Epithelial cell of prostate (primary cell): ENCODE measurements at places on chromosomes 2 and 18.

- DNase-seq, result no peak
These were observed 57.0 kb downstream of the CUL3 start for GRCh38 chr2:224528171-224528570.

DNA sequence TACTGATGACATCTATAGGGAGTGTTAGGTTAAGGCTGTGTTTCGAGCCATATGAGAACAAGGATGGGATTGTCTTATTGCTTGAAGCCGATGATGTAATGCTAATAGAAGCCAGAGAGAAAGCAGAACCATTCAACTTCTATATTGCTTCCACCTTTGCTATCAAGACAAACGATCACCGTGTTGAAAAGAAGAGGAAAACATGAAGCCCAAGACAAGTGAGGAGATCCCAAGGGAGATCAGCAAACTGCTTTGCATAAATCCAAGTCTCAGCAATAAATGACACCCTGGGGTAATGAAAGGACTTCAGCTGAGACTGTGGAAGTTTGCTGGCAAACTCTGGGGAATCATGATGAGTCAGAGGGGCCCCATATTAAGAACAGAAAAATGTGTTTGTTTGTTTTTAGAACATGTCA lies 206.2 kb downstream of the NCKAP5 start:
- DNase-seq, result peak; percentile 55

- no peak for DNase-seq
These were observed 1.9 kb downstream of the DNMT3A start for GRCh38 chr2:25339791-25340180.

- no peak for DNase-seq
These were observed 438.6 kb downstream of the DLGAP1 start for GRCh38 chr18:4016391-4017049.

DNA sequence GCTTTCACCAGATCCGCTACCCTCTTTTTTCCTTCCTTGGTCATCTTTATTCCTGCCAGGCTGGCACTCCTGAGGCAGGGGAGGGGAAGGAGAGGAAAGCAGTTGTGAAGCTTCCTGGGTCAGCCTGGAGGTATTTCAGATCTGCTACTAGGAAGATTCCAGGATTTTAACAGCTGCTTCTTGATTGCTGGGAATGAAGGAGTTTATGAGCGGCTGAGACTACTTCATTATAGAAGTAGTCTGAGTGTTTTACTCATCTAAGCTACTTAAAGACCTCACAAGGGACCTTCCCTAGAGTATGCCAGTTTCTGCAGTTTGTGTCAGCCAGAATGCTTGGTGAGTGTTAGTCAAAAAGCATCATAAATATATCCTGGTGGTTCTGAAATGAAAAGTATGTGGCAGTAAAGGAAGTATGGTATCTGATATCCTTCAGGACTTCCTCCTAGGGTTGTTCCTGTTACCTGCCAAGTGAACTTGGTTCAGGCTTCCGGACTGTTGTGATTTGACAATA lies 1.9 kb downstream of the TANC1 start:
- DNase-seq, result no peak

- no peak for DNase-seq
These were observed 197.4 kb downstream of the FBXO15 start for GRCh38 chr18:73950116-73950700.

- no peak for DNase-seq
These were observed 16.3 kb downstream of the MGAT5 start for GRCh38 chr2:134269972-134270735.

DNA sequence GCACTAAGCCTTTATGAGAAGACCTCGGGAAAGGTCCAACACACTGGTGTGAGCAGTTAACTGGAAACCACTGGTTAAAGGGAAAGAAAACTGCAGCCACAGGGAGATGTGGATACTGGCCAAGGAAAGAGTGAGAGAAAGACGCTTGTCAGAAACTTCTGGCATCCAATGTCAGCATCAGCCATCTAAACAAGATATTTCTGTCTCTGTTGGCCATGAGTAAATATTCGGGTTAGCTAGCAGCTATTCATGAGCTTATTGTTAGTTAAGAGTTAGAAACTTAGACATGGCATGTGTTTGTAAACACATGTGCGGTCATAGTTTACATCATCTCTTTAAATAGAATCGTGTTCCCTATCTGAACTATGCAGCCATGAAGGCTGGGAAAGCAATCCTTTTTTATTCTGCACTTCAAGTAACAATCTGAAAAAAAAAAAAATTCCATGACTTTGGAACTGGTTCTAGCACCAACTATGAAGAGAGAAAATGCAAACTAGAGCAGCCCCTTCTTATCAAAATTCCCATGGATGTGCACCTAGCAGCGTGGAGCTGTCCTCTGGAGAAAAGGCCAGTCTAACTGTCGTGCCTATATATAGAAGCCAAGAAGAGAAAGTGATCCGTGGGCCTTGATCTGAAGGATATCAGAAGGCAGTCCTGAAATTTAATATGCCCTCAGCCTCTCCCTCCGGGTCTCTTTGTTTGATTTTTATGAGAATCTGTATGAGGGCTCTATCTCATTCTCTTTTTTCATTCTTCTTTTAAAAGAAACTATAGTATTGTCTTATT lies 84.0 kb upstream of the RFX8 start:
- no peak for DNase-seq

DNA sequence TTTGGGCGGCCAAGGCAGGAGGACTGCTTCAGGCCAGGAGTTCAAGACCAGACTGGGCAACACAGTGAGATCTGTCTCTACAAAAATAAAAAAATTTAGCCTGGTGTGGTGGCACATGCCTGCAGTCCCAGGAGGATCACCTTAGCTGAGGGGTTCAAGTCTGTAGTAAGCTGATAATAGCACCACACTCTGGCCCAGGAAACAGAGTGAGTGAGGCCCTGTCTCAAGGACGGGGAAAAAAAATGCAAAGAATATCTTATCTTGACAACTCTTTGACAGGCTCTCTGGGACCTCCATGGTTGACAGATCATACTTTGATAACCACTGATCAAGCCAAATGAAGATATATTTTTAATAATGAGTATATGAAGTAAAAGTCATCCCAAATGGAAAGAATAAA lies 22.7 kb downstream of the USP34 start:
- DNase-seq, result no peak

- DNase-seq, result no peak
These were observed 5.3 kb upstream of the DLX1 start for GRCh38 chr2:172079838-172080640.

DNA sequence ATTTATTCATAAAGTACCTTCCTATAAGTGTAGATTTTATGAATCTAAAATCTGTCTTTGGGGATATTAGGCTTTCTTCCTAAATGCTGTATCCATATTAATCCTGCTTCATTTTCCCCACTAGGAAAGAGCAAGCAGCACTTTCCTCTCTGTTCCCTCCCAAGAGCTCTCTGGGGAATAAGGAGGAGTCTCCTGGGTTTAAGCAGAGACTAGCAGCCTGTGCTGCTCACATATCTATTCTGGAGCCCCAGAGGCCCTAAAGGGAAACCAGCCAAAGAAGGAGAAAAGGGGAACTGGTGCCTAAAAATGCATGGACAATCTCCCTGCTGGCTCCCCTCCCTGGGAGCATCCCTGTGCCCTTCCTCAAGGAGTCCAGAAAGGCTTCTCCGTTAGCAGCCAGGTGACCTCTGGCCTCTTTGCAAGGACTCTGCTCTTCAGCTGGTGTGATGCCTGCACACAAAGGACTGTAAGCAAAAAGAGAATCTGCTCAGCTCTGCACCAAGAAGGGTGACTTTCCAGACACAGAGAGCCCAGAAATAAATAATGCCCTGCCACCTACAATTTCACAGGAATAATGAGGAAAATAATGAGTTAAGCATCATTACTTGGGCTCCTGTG lies 270.6 kb downstream of the SS18 start:
- DNase-seq, result no peak

- DNase-seq, result no peak
These were observed 108.2 kb downstream of the RTP5 start for GRCh38 chr2:241977557-241978300.

- DNase-seq, result no peak
These were observed 418 bp downstream of the WDR75 start for GRCh38 chr2:189441709-189442074.

DNA sequence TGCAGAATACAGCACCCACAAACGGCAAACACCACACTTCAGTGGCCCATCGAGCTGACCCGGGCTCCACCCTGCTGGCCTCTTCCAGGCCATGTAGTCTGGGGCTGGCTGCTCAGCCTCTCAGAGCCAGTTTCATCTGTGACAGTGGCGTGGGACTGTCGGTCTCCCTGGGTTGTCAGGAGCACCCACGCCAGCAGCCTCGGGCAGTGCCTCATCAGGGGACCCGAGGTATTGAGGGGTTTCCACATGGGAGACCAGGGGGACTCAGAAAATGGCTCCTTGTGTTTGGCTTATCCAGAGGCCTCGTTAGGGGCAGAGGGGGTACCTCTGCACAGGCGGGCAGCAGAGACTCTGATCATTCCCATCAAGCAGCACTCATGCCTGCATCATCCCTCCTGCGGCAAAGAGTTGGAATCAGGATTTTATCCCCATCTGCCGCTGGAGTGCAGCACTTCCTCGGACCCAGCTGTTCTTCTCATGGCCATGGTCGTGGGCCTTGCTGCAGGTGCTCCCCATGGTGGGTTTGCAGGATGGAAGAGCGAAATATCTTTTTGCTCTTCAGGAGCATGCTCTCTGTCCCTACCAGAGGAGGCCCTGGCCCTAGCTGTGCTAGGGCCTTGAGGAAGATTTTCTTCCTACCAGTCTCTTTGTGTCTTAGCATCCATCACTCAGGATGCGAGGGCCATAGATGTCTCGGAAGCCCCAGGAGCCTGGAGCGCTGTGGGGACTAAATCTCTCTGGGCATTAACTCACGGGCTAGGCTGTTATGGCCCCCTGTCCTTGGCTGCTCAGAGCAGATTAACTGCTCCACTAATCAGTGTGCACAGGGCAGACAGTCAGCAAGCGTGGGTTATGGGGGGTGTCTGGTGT lies 100.8 kb downstream of the CLIP4 start:
- DNase-seq, result no peak

DNA sequence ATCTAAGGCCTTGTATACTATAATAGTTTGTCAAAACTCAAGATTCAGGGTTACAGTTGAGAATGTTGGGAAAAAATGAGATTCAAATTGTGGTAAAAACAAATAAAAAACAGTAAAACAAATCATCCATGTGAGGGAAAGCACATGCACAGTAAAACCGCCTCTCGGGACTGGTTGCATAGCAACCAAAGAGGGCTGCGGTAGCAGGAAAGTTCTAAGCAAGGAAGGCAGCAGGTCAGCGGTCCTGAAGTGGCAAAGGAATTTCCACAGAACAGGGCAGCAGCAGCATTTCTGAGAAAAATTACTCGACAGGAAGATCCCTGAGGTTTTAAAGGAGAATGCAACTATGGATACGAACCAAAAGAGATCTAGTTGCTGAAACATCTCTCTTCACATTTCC lies 93.7 kb downstream of the DYNAP start:
- DNase-seq, result no peak

DNA sequence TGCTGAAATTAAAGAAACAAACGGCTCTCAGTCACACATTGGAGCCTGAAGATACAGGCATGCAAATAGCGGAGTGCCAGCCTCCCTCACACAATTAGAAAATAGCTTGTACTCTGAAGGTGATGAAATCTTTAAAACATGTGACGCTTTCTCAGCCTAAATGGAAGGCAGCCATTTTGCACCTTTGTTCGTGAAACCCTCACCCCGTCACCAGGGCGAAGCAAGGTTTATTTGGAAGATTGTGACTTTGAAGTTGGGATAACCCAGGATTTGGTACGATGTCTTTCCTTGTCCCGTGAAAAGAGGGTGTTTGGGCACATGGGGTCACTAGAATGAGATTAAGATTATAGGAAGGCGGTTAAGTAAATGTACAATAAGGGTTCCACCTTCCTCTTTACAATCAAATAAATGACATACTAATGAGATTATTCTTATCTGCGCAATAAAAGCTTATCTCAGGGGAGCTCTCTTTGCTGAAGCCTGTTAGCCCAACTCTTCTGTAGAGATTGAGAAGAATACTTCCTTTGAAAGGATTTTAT lies 4.2 kb downstream of the SH3BP4 start:
- no peak for DNase-seq

DNA sequence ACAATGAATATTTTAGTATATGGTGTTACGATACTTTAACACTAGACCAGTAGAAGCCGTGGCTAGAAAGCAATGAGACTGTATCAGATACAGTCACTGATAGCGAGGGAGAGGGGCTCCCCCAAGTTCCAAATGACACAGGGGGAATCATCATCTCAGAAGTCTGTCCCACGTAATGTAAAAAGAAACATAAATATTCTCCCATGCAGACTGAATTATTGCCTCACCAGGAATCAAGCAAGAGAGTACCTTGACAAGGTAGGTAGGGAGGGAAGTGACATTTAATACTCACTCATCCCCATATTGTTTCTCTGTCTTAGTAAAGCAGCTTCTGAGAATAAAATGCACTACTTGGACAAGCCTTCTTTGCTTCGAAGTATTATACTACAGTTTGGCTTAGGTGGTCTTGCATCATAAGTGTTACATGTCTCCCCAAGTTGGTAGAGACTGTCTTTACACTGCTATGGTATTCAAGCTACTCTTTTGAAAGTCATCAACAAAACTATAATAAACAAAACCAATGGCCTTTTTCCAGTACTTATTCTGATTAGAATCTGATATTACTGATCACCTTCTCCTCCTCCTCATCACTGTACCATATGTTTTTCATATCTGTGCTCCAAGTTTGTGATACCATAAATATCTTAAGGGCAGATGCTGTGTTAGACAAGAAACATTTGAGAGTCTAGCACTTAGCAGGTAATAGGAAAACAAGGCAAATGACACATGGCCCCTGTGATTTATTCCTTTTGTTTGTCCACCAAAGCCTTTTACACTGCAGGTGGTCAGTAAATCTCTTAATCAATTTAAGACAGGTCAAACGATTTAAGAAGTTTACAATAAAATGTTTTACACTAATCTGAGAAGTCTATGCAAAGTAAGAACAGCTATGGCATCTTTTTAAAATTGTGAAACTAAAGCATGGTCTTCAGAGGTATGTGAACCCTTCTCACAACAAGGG lies 2.7 kb downstream of the LAPTM4A start:
- no peak for DNase-seq

GRCh38 chr2:58006256-58006951 lies 40.2 kb upstream of the VRK2 start:
- DNase-seq, result no peak

- DNase-seq, result no peak
These were observed 272.4 kb downstream of the AGAP1 start for GRCh38 chr2:235766278-235766677.

DNA sequence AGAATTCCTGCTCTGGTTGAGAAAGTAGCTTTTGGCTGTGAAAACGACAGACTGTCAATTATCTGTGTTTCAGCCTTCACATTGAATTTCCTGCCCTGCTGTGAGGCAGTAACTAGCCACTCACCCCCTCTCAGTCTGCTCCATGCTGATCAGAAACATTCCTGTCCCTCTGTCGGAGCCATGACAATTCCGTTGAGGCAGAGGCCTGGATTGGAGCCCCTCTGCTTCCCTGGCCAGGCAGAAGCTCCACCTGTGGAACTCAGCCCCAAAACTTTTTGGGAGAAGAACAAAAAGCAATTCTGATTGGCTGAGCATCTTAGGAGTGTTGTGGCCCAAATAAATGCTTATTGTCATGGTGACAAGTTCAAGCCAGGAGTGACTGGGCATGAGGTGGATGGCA lies 60.0 kb downstream of the APOB start:
- no peak for DNase-seq
